ENCODE measurements at places on chromosomes 3 and 15. TPM values are rescaled to one million over a fixed set of nuclear protein-coding genes. Genes with fewer than 3 reads are reported as not detected.

Gene SPPL2A
- 432 TPM for total RNA-seq

Gene PRTG
- 3.3 TPM for total RNA-seq

Gene LMAN1L
- total RNA-seq, result 88.7 TPM

Gene ZNF620
- 2.0 TPM for total RNA-seq

Gene LEKR1
- 0.20 TPM for total RNA-seq

Gene JAGN1
- 44.8 TPM for total RNA-seq

Gene TPRA1
- 27.3 TPM for total RNA-seq

Gene MUSTN1
- 43.8 TPM for total RNA-seq

Gene HSPBAP1
- 4.0 TPM for total RNA-seq

Gene ATP13A5
- not detected for total RNA-seq

Gene SPG11
- 40.1 TPM for total RNA-seq

Gene CACNA1D
- 9.6 TPM for total RNA-seq

Gene C2CD4A
- total RNA-seq, result 0.16 TPM

Gene CAND2
- 77.4 TPM for total RNA-seq

DNA sequence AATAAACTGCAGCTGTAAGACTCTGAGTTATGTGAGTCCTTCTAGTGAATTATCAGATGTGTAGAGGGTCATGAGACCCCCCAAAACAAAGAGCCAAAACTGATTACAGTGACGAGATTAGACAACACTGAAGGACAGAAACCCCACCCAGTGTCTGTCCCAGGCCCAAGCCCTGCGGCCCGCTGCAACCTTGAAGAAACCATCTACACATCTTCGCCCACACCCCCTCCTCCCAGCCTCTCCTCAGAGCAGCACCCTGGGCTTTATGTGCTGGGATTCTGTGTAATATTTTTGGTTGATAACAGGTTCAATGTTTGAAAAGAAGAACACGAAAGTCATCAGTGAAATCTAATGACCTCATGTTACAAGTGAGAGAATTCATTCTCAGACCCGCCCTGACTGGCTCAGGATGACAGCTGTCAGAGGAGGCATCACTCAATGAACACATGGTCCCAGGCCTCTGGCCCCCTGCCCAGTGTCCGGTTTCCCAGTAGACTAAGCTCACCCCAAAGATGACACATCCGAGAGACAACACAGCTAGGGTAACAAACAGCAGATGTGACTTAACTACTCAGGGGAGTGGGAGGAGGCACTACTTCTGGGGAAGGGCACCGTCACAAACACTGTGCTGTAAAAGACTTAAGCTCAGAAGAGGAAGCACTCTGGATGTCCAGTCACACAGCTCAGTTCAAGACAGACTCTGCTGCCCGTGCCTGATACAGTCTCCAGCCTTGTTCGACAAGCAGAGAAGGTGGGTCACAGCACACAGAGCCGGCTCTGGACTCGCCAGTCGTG is 48.9 kb downstream of the NIPA2 start:
- H3K27ac ChIP-seq, result no peak overlapping the region
- no peaks in the 10 kb centered on the region for H3K4me1 ChIP-seq
- H3K4me3 ChIP-seq, result no peak overlapping the region
- peaks cover 23% of the 10 kb centered on the region for H3K36me3 ChIP-seq
- no peaks in the 10 kb centered on the region for H3K27me3 ChIP-seq

- DNase-seq, result no peak
- no peaks in the 10 kb centered on the region for H3K4me1 ChIP-seq
- no peak overlapping the region for H3K27ac ChIP-seq
Measured at GRCh38 chr3:2510591-2511145, 412.0 kb downstream of the CNTN4 start.

DNA sequence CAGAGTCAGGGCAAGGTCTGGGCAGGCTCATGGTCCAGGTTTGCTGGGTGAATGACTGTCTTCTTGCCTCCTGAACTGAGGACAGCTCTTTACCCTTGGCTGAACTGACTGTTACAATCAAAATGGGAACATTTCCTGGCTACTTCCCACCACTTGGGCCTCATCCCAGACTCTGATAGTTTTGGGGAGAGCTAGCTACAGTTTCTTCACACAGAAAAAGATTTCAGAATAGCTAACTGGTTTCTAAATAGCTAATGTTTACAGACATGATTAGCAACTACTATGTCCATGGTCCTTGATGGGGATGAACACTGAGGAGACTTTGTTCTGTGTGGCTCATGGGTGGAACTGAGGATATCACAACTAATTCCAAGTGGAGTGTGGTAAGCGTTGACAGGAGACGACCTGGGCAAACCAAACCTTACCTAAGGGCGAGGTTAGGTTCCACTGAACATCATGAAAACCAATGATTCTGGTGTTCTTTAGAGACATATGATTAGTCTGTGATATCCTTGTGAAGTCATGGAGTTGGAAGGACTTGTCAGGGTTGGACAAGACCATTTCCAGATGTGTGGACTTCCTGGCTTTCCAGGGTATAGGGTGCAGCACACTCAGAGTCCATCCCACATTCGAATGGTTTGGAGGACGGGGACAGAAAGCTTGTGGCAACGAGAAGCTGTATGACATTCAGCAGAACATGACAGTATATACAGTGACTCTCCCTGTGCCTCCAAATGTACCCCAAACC is 7.3 kb downstream of the ALPK3 start:
- H3K27me3 ChIP-seq, result no peaks in the 10 kb centered on the region
- H3K4me1 ChIP-seq, result peaks cover 99% of the 10 kb centered on the region
- peaks cover 13% of the 10 kb centered on the region for H3K36me3 ChIP-seq
- no peak overlapping the region for H3K4me3 ChIP-seq
- H3K27ac ChIP-seq, result peak overlapping the region; percentile 89

- no peaks in the 10 kb centered on the region for H3K4me1 ChIP-seq
- no peak for DNase-seq
- no peaks in the 10 kb centered on the region for H3K36me3 ChIP-seq
- no peak overlapping the region for H3K27ac ChIP-seq
- no peaks in the 10 kb centered on the region for H3K27me3 ChIP-seq
Measured at GRCh38 chr15:35379972-35380371, 166.0 kb downstream of the DPH6 start.

GRCh38 chr3:10284496-10284895 is 8.3 kb downstream of the GHRL start:
- no peak for DNase-seq
- H3K4me1 ChIP-seq, result peaks cover 5% of the 10 kb centered on the region
- no peak overlapping the region for H3K4me3 ChIP-seq
- no peak overlapping the region for H3K27ac ChIP-seq
- H3K36me3 ChIP-seq, result peaks cover 38% of the 10 kb centered on the region

GRCh38 chr15:37108381-37109167 is 8.2 kb upstream of the MEIS2 start:
- no peak overlapping the region for H3K27ac ChIP-seq
- H3K4me3 ChIP-seq, result no peak overlapping the region
- H3K36me3 ChIP-seq, result no peaks in the 10 kb centered on the region
- no peak for DNase-seq

GRCh38 chr3:171218069-171218468 is 191.5 kb upstream of the SLC2A2 start:
- no peaks in the 10 kb centered on the region for H3K4me1 ChIP-seq
- no peak overlapping the region for H3K4me3 ChIP-seq
- no peaks in the 10 kb centered on the region for H3K36me3 ChIP-seq
- DNase-seq, result no peak
- no peak overlapping the region for H3K27ac ChIP-seq

Data from right atrium auricular region (tissue), 2 donors.